ENCODE measurements at places on chromosomes 4 and X.

GRCh38 chr4:53000560-53000959 is 138.4 kb downstream of the RASL11B start:
- DNase-seq = no peak
- H3K4me1 ChIP-seq = peaks cover 30% of the 10 kb centered on the region
- H3K27me3 ChIP-seq = no peaks in the 10 kb centered on the region
- H3K27ac ChIP-seq = no peak overlapping the region
- H3K36me3 ChIP-seq = peaks cover 4% of the 10 kb centered on the region

DNA sequence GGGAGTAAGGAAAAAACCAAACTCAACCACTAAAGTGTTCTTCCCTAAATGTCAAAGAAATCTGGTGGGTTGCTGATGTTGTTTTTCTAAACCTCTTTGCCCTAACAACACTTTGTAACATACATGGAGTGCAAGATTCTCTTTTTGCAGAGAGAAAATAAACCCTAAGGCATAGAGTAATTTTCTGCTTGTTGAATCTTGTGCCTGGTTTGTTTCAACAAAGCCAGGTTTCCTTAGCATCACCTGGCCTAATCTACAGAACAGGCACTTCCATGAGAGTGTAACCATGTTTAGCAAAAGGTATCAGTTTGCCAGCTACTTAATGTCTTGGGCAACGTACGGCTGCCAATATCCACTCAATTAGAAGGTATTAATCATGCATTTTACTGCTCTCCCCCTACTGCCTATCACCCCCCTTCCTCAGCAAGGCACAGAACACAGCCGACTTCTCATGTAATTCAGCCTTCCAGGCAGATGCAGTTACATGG is 219.2 kb downstream of the MAML3 start:
- no peak overlapping the region for H3K4me3 ChIP-seq
- no peaks in the 10 kb centered on the region for H3K36me3 ChIP-seq
- DNase-seq = no peak
- no peaks in the 10 kb centered on the region for H3K4me1 ChIP-seq

GRCh38 chrX:475926-476723 is 89.4 kb upstream of the PPP2R3B start:
- peak overlapping the region; percentile 54 for H3K27ac ChIP-seq
- H3K4me1 ChIP-seq = peaks cover 15% of the 10 kb centered on the region
- H3K36me3 ChIP-seq = no peaks in the 10 kb centered on the region
- H3K27me3 ChIP-seq = no peaks in the 10 kb centered on the region
- H3K4me3 ChIP-seq = no peak overlapping the region
- DNase-seq = peak; percentile 56

- H3K27me3 ChIP-seq = no peaks in the 10 kb centered on the region
- no peak for DNase-seq
- no peak overlapping the region for H3K27ac ChIP-seq
- no peak overlapping the region for H3K4me3 ChIP-seq
- H3K36me3 ChIP-seq = no peaks in the 10 kb centered on the region
Measured at GRCh38 chrX:66902081-66902480, 263.2 kb upstream of the EDA2R start.

GRCh38 chr4:112807083-112807482 is 170.1 kb downstream of the LARP7 start:
- no peak overlapping the region for H3K27ac ChIP-seq
- no peaks in the 10 kb centered on the region for H3K36me3 ChIP-seq
- H3K4me3 ChIP-seq = no peak overlapping the region

DNA sequence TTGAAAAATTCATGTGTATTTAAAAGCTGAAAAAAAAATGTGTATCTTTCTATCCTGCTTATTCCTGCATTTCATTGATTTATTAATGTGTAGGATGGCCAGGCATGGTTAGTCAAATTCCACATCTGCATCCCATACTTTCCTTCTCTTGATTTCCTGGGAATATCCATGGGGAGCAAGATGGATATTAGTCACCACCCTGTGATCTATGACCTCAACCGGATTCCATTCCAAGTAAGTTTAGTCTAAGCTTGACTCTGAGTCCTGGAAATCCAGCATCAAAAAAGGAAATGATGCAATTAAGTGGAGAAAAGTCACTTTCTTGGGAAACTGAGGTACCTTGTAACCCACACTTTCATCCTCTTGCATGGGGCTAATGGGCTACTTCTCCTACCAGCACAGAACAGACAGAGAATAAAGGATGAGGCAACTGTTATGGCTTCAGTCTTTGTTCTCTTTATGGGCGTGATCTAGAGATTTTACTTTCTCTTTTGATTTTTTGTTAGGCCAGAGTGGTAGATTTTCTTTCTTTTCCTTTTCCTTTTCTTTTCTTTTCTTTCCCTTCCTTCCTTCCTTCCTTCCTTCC is 17.1 kb upstream of the BEX4 start:
- H3K36me3 ChIP-seq = no peaks in the 10 kb centered on the region
- no peak overlapping the region for H3K27ac ChIP-seq
- DNase-seq = no peak
- peaks cover 8% of the 10 kb centered on the region for H3K4me1 ChIP-seq
- no peak overlapping the region for H3K4me3 ChIP-seq
- no peaks in the 10 kb centered on the region for H3K27me3 ChIP-seq

GRCh38 chrX:97756879-97757278 is 873.2 kb downstream of the RPA4 start:
- no peaks in the 10 kb centered on the region for H3K36me3 ChIP-seq
- H3K4me3 ChIP-seq = no peak overlapping the region
- DNase-seq = no peak
- no peak overlapping the region for H3K27ac ChIP-seq

- DNase-seq = no peak
- H3K36me3 ChIP-seq = no peaks in the 10 kb centered on the region
- no peak overlapping the region for H3K27ac ChIP-seq
Measured at GRCh38 chr4:125276811-125277210, 37.9 kb upstream of the FAT4 start.

- H3K4me3 ChIP-seq = no peak overlapping the region
- H3K27ac ChIP-seq = no peak overlapping the region
- H3K4me1 ChIP-seq = no peaks in the 10 kb centered on the region
- H3K36me3 ChIP-seq = no peaks in the 10 kb centered on the region
- peaks cover 54% of the 10 kb centered on the region for H3K27me3 ChIP-seq
- DNase-seq = peak; percentile 49
Measured at GRCh38 chr4:8662776-8663175, 70.2 kb downstream of the CPZ start.

- peaks cover 2% of the 10 kb centered on the region for H3K4me1 ChIP-seq
- no peaks in the 10 kb centered on the region for H3K27me3 ChIP-seq
- DNase-seq = no peak
Measured at GRCh38 chr4:112952313-112952700, 97.1 kb upstream of the ANK2 start.

GRCh38 chrX:118614150-118614549 is 113.3 kb upstream of the IL13RA1 start:
- H3K4me3 ChIP-seq = no peak overlapping the region
- no peak overlapping the region for H3K27ac ChIP-seq
- peaks cover 8% of the 10 kb centered on the region for H3K36me3 ChIP-seq
- no peaks in the 10 kb centered on the region for H3K4me1 ChIP-seq
- no peak for DNase-seq
- no peaks in the 10 kb centered on the region for H3K27me3 ChIP-seq

GRCh38 chr4:112563431-112564200 is 47.6 kb upstream of the NEUROG2 start:
- no peak for DNase-seq
- no peak overlapping the region for H3K27ac ChIP-seq
- H3K36me3 ChIP-seq = peaks cover 1% of the 10 kb centered on the region

GRCh38 chrX:15849555-15849954 is 5.1 kb downstream of the AP1S2 start:
- H3K4me1 ChIP-seq = peaks cover 20% of the 10 kb centered on the region

DNA sequence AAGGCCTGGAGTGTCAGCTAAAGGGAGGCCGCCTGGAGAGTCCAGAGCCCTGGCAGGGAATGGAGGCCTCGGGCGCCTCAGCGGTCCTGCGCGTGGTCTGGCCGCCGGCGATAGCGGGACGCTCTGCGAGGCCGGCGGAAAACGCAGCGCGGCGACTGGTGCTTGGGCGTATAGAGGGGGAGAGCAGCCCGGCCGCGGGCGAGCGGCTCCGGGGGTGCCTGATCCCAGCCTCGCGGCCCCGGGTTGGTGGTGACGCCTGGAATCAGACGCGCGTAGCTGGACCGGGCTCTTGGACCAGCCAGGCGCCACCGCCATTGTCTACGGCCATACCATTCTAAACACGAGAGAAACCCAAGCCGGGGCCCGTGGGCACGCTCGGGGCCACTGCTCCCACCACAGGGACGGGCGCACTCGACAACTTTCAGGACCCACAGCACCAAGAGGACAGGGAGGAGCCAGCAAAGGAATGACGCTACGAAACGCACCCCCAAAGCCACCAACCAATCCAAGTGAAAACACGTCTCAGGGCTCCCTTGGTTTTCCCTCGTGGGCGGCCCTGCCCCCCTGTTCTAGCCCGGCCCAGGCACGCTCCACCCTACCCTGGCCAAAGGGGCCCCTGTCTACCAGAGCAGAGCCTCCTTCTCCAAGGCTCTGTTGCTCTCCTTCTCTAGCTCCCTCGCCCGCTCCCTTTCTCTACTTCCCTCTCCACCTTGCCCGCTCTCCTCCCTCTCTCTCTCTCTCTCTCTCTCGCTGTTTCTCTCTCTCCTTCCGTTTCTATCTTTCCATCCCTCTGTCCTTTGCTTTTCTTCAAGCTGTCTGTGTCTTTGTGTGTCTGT is 7.8 kb downstream of the FRG2 start:
- H3K27ac ChIP-seq = no peak overlapping the region
- H3K27me3 ChIP-seq = no peaks in the 10 kb centered on the region
- H3K4me3 ChIP-seq = no peak overlapping the region
- no peaks in the 10 kb centered on the region for H3K4me1 ChIP-seq

- H3K4me3 ChIP-seq = no peak overlapping the region
- no peak overlapping the region for H3K27ac ChIP-seq
- DNase-seq = no peak
- H3K27me3 ChIP-seq = peaks cover 67% of the 10 kb centered on the region
Measured at GRCh38 chr4:92307181-92307580, 3.4 kb downstream of the GRID2 start.

DNA sequence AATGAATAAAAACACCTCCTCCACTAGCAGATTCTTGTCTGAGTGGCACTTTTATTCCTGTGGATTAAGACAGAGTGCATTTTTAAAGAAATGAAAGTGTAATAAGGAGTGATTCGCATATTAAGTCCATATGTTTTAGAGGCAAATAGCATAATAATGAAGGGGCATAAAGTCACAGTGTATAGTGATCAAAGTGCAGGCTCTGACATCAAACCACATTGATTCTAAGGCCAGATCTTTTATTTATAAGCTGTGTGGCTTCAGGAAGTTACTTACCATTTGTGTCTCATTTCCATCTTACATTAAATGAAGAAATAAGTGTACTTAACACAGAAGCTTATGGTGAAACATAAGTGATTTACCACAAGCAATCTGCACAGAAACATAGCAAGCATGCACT is 332.8 kb downstream of the GASK1B start:
- no peak for DNase-seq
- H3K27me3 ChIP-seq = peaks cover 6% of the 10 kb centered on the region
- H3K4me1 ChIP-seq = peaks cover 3% of the 10 kb centered on the region
- no peak overlapping the region for H3K27ac ChIP-seq
- H3K4me3 ChIP-seq = no peak overlapping the region

DNA sequence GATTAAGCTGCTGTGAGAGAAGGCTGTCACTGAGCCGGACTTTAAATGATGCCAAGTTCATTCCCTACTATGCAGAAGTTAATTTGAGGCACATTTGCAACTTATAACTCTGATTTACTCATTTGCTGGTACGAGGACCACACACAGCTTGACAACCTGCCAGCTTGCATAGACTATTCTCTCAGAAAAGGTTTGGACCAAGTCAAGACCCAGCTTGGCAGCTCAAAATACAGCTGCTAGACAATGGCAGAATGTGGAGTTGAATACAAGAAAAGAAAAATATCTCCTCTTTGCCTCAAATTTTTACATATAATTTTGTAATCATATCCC is 338.9 kb downstream of the DHX15 start:
- no peaks in the 10 kb centered on the region for H3K36me3 ChIP-seq
- H3K27ac ChIP-seq = peak overlapping the region; percentile 36
- H3K27me3 ChIP-seq = no peaks in the 10 kb centered on the region
- no peak for DNase-seq
- peaks cover 39% of the 10 kb centered on the region for H3K4me1 ChIP-seq

DNA sequence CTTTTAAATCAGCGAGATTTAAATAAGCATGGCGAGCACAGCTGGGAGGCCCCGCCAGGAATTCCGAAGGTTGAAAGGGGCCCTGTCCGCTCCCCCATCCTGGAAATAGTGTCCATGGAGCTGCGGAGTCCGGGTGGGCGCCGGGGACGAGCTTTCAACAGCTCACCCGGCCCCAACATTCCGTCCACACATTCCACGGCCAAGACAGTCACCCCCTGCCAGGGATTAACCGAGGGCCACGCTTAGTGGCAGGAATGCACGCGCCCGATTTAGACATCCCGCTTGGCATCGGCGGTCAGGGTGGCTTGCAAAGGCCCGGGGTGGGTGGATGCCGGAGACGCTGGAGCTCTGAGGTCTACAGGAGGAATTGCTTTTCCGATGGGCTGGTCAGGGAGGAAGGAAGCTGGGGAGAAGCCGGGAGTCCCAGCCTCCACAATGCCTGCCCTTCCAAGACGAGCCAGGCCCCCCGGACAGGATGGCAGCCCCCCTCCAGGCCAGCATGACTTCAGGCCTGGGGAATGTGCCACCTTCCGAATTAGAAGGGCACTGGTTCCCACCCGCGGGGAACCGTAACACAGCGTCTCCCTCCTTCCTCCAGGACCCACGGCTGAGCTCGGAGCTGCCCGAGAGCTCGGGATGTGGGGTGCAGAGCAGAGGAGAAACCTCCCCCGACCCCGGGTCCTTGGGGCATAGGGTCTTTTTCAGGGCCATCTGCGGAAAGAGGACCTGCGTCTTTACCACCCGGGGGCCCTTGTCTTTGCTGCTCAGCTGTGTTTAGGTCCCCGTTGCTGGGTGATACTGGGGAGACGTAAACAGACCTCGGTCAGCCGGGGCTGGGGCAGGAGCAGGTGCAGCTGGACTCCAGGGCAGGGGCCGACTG is 26.9 kb upstream of the PPP2R3B start:
- H3K27ac ChIP-seq = peak overlapping the region; percentile 77
- peak; percentile 81 for DNase-seq
- peak overlapping the region; percentile 65 for H3K4me3 ChIP-seq
- no peaks in the 10 kb centered on the region for H3K27me3 ChIP-seq
- peaks cover 12% of the 10 kb centered on the region for H3K4me1 ChIP-seq

- peaks cover 2% of the 10 kb centered on the region for H3K36me3 ChIP-seq
- H3K27ac ChIP-seq = no peak overlapping the region
- H3K4me1 ChIP-seq = no peaks in the 10 kb centered on the region
- no peak for DNase-seq
- no peak overlapping the region for H3K4me3 ChIP-seq
Measured at GRCh38 chr4:152719801-152720556, 40.2 kb upstream of the TMEM154 start.

- peak; percentile 85 for DNase-seq
- no peak overlapping the region for H3K27ac ChIP-seq
- no peaks in the 10 kb centered on the region for H3K4me1 ChIP-seq
- no peaks in the 10 kb centered on the region for H3K36me3 ChIP-seq
- H3K27me3 ChIP-seq = no peaks in the 10 kb centered on the region
- H3K4me3 ChIP-seq = no peak overlapping the region
Measured at GRCh38 chrX:90617710-90618325, 696.1 kb downstream of the TGIF2LX start.
